Osteoblast (primary cell): ENCODE measurements at places on chromosomes 7 and 10. TPM values are rescaled to one million over a fixed set of nuclear protein-coding genes. Genes with fewer than 3 reads are reported as not detected.

CALHM1 gene
- total RNA-seq, result not detected in 2 replicates

GRCh38 chr7:150311711-150312110, 11.4 kb upstream of the LRRC61 start:
- DNase-seq, result no peak

DNA sequence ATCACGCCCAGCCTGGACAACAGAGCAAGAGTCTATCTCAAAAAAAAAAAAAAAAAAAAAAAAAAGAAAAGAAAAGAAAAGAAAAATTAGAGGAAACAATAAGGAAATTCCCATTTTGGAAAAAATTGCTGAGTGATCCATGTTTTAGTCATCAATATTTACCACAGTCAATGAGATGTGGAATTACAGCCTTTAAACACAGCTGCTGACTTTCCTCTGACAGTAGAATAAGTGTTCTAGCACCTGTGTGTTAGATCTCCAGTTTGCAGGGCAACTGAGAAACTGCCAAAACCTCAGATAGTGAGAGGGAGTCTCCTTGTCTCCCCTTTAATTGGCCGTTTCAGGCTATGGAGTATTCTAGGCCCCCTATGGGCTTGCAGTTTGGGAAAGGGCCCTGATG, 520.1 kb downstream of the KCNMA1 start:
- DNase-seq, result no peak

DNA sequence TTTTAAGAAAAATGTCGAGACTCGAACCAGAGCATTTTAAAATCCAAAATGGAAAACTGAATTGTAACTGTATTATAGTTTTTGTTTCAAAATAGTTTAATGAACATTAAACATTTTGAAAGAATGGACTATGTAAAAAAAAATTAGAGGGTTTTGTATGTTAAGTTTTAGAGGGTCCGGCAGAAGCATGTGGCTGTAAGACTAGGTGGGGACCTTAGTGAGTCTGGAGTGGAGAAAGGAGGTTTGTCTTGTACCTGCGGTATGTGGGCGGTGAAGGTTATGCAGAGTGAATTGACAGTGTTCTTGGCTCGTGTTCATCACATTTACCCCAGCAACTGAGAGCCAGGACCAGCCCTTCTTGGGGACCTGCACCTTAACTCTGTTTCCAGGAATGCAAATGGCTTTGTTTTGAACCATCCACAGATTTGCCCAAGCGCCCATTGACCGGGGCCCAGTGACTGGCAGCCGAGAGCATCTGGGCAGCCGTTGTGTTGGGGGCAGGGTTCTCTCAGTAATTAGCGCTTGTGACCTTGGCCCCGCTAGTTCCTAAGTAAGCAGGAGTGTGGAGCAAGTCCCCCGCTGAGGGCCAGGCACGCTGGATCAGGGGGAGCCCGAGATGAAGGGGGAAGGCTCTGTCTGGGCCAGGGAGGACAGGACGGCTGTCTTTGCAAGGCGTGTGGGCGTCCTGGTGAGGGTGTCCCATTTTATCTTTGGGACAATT, 1.4 kb upstream of the KLF6 start:
- peak; percentile 60 for DNase-seq

GRCh38 chr7:27873981-27874957, 134.3 kb downstream of the TAX1BP1 start:
- DNase-seq, result peak; percentile 65

NUTM2B gene
- total RNA-seq, result 0.72 and 0.88 TPM in 2 replicates

DNA sequence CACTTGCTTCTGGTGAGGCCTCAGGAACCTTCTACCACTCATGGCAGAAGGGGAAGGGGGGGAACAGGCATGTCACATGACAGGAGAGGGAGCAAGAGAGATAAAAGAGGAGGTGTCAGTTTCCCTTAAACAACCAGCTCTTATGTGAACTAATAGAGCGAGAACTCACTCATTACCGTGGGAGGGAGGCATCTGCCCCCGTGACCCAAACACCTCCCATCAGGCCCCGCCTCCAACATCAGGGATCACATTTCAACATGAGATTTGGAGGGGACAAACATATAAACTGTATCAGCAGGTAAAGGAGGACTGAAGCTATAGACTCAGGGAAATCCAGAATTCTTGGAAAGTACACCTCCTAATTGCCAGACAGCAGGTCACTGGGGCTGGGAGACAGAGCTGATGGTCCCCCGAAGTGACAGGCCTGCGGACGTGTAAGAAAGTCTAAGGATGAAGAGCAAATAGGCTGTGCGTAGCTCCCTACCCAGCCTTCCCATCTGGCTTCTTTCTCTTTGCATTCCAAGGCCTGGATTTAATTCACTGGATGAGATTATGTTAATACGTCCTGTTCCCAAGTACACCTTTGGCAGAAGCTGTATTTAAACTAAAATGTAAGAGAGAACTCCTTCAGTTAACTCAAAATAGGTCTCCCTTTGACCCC, 186.7 kb upstream of the LYZL2 start:
- no peak for DNase-seq

SLC18A2 gene
- under 0.01 TPM in 1 of 2 replicates, not detected in the other for total RNA-seq

COL13A1 gene
- total RNA-seq, result 1.1 and 1.8 TPM in 2 replicates

CREM gene
- 16.6 and 19.7 TPM in 2 replicates for total RNA-seq

MAT1A gene
- not detected in 2 replicates for total RNA-seq

DNA sequence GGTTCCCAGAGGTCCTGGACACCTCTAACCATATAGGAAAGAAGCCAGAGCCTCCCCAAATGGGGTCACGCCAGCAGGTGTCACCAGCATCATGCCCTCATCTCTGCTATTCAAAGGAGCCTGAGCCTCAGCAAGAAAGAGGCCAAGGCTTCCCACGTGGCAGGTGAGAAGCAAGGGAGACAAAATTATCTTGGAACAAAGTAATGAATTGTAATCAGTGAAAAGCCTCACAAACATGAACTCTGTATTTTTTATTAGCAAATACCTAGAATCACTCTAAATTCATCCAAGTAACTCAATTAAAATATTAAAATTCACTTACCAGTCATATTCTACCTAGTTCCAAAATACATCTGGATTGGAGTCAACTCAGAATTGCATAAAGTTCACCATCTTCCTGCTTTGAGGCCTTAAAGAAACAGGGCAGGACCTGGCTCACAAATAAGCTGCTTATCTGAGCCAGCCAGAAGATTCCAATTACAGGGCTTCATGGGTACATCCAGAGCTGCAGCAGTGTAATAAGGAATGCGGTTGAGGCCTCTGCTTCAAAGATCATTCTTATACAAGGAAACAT, 68.7 kb downstream of the SGMS1 start:
- DNase-seq, result peak; percentile 44

ZNF862 gene
- 8.7 and 12.7 TPM in 2 replicates for total RNA-seq

DNA sequence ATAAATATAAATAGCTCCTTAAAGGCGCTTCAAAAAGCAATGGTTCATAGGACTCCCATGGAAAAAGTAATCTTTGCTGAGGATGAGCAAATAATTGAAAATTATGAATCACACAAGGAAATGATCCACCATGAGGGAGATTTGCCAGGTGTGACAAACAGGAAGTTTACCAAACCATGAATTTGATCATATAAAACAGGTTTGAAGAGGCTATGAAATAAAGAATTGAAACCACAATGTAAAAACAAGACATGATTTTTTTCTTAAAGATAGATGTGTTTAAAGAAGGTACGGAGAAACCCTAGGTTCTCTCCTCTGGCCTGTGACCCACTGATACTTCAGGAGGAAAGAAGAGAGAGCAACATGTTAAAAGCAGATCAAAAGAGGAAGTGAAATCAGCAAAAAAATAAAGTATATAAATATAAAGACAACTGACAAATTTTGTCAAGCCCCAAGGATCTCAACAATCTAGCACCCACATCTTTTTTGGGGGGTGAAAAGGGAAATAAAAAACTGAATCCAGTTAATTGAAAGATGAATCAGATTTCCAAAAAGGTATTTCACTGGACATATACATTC, 111.3 kb upstream of the ASAH2 start:
- no peak for DNase-seq

DNA sequence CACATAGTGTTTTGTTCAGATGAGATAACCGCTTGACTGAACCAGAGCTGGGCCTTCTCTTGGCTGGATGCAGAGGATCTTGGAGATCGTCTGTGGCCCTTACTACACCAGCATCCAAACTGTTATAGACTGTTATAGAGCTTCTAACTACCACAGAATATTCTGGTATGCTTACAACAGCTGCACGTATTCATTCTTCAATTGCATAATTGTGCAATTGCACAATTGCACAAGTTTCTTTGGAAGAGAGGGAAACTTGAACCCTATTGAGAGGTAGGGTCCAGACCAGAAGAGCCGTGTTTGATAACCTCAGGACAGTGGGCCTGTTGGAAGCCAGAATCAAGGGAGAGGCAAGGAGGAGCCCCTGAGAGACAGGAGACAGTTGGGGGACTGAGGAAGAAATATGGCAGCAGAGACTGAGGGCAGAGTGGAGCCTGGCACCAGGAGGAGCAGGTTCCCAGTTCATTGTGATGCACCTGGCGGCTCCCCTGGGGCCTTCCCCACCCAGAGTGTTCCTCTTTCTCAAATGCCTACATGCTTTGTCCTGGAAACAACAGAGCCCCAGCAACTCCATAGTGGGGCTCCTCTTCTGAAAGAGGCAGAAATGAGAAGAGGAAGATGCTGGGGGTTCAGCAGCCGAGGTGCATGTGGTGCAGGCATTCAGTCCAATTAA, 64.1 kb downstream of the PTPRZ1 start:
- no peak for DNase-seq

- DNase-seq, result no peak
These were observed 6.8 kb downstream of the TACR2 start for GRCh38 chr10:69409968-69410367.

- peak; percentile 78 for DNase-seq
These were observed 79.4 kb downstream of the MYL10 start for GRCh38 chr7:101549734-101550133.

GJC3 gene
- total RNA-seq, result not detected in 2 replicates

DNA sequence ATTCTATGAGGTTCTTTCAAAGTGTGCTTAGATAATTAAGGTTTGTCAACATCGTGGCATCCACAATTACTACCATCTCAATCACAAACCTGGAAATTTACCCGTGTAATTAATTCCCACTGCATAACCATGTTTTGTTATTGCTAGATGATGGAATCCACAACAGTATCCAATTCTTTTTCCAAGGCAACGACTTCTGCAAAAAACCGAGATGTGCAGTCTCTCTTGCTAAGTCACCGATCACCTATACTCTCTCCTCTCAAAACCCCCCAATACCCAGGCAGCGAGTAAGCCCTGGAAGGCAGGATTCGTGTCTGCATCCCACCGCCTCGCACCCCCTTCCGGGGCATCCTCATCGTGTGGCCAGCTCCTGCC, 678 bp upstream of the EIF4H start:
- DNase-seq, result peak; percentile 71

MAGI2 gene
- 18.8 and 24.8 TPM in 2 replicates for total RNA-seq

FKBP9 gene
- 420 and 445 TPM in 2 replicates for total RNA-seq

FAM25G gene
- total RNA-seq, result not detected in 2 replicates

DNA sequence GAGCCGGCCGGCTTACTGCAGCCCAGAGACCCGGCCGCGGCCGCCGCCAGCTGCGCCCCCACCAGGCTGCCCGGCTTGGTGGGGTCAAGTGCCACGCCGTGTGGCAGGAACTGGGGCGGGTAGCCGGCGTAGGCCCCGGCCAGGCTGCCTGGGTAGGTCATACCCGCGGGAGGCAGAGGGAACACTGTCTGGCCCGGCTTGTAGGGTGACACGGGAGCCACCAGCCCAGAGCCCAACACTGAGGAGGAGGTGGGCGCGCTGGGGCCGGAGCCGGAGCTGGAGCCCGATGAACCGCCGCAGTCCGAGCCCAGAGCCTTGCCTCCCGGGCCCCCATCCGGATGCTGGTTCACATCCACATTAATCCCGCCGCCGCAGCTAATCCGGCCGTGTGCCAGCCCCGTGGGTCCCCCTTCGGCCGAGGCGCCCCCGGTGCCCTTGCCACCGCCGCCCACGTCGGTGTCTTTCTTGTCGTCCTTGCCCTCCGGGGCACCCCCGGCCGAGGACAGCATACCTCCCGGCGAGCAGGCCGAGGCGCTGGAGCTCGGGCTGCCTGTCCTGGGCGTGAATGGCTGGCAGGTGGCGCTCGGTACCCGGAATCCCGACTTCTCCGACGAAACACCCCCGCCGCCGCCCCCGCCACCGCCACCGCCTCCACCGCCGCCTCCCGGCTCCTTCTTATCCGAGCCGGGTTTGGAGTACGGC, 2.0 kb downstream of the ZNF503 start:
- peak; percentile 99 for DNase-seq

DNA sequence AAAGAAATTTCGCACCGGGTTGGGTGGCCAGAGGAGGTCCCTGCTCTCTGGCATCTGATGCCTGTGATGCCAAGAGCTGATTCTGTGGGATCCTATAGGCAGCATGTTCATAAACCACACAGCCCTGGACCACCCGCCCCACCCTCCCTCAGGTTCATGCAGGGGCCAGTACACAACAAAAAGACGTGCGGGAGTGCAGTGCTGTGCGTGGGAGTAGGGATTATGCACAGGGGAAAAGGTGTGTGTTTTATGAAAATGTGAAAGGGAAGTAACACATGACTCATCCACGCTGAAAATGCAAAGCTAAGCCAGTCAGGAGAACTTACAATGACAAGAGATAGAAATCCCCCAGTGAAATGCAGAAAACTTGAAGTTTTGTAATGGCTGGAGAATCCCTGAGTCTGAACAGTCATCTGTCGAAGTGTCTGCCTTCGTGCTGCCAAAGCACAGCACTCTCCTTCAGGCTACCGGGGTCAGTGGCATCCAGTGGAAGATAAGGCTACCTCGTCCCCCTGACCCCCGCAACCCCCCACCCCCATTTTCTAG, 1.1 kb downstream of the KIAA1217 start:
- peak; percentile 81 for DNase-seq

- DNase-seq, result no peak
These were observed 28.7 kb downstream of the LRGUK start for GRCh38 chr7:134155871-134156270.

DNA sequence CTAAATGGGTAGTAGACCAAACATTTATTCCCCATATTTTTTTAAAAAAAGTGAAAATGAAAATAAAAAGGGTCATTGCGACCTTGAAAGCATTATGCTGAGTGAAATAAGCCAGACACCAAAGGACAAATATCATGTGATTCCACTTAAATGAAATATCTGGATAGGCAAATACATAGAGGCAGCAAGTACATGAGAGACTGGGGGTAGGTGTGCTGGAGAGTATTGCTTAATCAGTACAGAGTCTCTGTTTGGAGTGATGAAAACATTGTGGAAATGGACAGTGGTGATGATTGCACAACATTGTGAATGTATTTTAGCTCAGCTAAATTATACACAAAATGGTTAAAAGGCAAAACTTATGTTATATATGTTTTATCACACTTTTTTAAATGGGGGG, 169.4 kb downstream of the AKR1D1 start:
- DNase-seq, result no peak

DNA sequence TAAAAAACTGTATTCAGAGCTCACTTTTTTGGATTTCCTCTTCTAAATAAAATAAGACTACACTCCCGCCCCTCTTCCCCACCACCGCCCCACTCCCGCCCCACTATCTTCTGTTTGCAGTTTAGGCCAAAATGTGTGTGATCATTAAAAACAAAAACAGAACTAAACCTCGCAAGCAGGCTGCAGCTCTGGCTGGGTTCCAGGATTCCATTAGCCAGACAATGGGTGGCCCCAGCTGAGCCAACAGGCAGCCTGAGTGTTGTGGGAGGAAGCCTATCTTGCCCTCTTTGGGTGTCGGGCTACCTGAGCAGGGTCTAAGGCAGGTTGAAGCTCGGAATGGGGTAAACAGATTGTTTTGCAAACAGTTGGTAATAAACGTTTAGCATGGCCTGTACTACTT, 41.7 kb downstream of the ARL4A start:
- no peak for DNase-seq

- no peak for DNase-seq
These were observed 46.5 kb downstream of the TMEM106B start for GRCh38 chr7:12257582-12257981.

GRCh38 chr7:55887821-55888247, 578 bp downstream of the ZNF713 start:
- peak; percentile 78 for DNase-seq

- no peak for DNase-seq
These were observed 551.8 kb upstream of the GALNT17 start for GRCh38 chr7:70580161-70580560.
